ENCODE measurements at places on chromosomes 12 and 14.

DNA sequence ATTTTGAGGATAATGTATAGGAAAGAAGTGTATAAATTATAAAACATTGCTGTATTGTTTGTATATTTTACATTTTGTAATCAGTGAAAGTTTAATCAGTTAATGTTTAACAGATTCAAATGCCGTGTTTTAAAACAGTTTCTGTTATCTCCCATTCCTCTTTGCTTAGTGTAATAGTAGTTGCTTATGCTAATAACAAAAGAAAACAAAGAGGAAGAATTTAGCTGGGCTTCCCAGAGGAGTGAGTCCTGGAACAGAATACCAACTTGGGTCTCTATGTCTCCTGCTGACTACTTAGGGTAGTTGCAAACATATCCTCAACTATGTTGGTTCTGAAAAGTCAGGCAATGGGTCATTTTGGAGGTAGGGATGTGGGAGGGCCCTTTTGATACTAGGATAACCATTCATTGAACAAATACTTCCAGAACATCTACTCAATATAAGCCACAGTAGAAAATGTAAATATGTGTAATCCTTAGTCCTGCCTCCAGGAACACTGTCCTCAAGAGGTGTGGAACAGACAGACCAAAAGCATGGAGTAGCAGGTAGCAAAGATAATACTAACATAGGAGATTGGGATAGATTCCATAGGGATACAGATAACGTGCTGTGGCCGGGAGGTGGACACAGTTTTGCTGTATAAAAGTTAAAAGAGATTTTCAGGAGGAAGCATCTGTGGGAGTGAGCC, 36.1 kb upstream of the EVL start:
- DNase-seq: no peak

- no peak for DNase-seq
Measured at GRCh38 chr12:42679466-42679865, 89.9 kb upstream of the PRICKLE1 start.

DNA sequence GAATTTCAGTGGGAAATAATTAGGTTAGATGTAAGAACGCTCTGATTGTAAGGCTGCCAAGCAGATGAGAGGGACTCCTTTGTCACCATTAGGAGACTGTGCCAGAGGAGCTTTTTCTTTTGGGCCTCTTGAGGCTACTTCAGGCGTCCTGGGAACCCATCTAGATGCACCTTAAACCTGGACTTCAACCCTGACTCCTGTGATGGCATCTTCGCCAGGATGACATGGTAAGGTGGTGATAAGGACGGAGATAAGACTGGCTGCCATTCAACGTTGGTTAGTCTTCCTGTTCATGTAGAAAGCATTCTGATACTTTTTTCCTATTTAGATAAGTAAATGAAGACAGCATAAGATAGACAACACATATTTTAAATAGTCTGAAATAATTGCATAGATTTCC, 36.3 kb downstream of the STK38L start:
- no peak for DNase-seq

DNA sequence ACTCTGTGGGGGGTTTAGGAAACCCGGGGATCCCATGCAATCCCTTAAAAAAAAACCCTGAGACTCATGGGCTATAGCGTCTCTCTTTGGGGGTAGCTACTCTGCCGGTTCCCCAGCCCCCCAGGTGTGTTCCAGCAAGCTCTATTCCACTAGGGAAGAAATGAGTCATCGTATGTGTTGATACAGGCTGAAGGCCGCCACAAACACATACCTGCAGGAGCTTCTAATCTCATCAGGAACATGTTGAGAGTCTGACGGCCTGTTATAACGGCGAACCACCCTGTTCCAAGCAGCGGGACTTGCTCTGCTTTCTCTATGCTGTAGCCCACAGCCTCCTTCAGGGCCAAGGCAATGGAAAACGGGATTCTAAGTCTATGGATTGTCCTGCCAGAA, 977 bp upstream of the KRT5 start:
- DNase-seq: no peak

DNA sequence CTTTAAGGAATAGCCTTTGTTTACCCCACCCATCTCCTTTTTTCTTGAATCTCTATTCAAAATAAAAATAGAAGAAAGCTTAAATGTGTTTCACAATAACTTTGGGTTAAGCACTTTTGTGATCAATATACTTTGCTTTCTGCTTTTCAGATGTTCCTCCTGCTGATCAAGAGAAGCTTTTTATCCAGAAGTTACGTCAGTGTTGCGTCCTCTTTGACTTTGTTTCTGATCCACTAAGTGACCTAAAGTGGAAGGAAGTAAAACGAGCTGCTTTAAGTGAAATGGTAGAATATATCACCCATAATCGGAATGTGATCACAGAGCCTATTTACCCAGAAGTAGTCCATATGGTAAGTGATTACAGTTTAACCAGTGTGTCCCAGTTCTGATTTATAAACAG, 95.0 kb downstream of the PPP2R5C start:
- no peak for DNase-seq

GRCh38 chr14:45680531-45680930, 427.5 kb upstream of the MIS18BP1 start:
- DNase-seq: no peak

DNA sequence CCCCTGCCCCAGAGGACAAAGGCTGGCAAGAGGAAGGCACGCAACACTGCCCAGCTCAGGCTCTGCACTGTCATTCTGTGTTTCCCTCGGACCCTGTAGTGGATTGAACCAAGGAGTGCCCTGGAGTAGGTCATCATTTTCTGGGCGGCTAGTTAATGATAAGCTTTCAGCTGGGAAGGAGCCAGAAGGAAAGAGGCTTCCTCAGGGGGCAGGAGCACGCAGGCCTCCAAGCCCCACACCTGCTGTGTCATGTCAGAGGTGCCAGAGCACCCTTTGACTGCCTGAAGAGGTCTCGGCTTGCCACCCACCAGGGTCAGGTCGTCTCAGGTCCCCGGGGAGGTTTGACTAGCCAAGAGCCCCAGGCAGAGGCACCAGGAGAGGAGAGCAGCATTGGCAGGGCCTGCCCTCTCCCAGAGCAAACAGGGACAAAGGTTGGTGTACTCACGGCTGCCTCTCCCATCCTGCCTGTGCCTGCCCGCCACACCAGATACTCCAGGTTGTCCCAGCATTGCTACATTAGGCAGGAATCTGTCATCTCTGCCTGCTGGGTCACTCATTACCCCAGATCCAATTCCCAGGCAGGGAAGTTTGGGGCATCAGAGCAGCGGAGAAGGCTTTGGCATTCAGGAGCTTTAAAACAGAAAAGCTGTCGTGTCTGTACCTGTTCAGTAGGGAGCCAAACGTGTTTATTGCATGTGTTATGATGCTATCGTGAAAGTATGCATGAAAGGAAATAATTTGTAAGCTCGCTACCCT, 33.5 kb upstream of the ATP2A2 start:
- no peak for DNase-seq

GRCh38 chr14:20624495-20625070, 16.9 kb downstream of the OR6S1 start:
- peak; percentile 29 for DNase-seq

- peak; percentile 51 for DNase-seq
Measured at GRCh38 chr12:2319737-2320506, 267.1 kb downstream of the CACNA1C start.

GRCh38 chr14:73995977-73996378, 23.1 kb downstream of the ENTPD5 start:
- DNase-seq: no peak

DNA sequence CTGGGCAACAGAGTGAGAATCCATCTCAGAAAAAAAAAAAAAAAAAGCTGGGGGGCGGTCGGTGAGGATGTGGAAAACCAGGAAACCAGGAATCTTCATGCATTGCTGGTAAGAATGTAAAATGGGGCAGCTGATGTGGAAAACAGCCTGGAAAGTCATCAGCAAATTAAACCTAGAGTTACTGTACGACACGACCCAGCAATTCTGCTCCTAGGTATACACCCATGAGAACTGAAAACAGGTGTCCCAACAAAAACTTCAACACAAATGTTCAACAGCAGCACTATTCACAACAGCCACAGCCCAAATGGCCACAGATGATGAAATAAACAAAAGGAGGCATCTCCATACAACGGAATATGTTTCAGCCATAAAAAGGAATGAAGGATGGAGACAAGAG, 97.3 kb downstream of the NCOR2 start:
- DNase-seq: no peak

DNA sequence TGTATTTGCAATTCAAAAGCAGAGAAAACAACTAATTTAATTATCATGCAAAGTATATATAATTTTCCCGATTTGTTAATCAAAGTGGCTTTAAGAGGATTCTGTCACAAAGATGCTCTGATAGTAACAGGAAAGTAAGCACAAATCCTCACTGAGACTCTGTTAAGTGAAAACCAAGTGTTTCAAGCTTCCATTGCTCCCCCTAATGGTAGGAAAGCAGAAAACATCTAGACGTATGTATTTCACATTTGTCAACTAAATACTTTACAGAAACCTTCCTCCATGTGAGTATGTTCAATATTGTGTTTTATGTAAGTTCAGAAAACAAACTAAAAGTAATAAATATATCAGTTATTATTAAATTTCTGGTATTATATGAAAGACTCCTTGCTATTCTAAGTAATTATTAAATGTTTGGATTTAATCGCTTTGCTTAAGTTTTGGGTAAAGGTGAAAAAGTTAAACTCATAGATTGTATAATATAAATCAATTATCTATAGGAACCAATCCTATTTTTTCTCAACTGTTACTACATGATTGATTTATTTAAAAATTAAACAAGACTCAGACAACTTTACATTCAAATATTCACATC, 1.5 kb upstream of the NTS start:
- DNase-seq: no peak

DNA sequence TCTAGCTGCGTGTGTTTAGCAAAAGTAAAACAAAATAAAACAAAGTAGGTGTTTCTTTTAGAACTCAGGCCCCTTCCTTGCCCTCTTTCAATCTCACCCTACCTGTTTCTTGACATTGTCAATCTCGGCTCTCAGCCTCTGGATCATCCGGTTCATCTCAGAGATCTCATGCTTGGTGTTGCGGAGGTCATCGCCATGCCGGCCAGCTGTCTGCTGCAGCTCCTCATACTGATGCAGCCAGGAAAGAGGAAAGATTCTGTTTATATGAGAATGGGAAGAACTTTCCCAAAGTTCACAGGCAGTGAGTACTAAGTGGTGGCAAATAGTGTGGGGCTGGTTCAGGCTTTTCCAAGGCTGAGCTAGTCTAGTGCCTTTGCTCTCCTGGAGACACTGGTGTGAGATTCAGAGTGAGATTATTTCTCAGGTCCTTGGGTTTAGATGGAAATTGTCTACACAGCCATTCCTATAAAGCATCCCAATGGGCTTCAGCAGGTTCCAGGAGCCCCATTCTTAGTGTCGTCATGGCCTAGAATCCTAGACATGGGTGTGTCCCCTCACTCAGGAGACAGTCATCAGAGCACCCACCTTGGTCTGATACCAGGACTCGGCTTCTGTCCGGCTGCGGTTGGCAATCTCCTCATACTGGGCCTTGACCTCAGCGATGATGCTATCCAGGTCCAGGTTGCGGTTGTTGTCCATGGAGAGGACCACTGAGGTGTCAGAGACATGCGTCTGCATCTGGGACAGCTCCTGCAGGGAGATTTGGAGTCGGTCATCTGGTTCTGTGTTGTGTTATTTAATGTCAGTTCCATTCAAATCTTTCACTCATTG, 3.0 kb downstream of the KRT5 start:
- no peak for DNase-seq

GRCh38 chr14:33805593-33805992, 145.3 kb downstream of the EGLN3 start:
- DNase-seq: no peak

GRCh38 chr14:76591266-76591665, 170.0 kb upstream of the VASH1 start:
- no peak for DNase-seq

DNA sequence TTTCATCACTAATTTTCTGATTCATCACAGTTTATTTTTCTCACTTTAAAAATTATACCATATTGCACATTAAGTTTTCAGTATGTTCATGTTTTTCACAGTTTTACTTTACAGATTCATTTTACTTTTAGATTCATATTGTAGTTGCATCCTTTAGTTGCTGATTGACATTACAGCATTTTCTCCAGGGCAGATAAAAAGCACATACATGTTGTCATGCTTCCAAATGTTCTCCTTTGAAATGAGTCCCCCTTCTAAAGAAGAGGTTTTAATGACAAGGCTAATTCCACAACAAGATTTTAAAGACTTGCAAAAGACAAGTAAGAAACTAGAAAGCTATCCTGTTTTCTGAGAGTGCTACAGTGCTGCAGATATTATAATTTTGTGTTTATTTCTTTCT, 72.1 kb upstream of the RASSF8 start:
- DNase-seq: no peak

GRCh38 chr14:51597261-51598001, 54.3 kb upstream of the FRMD6 start:
- peak; percentile 69 for DNase-seq

- no peak for DNase-seq
Measured at GRCh38 chr12:76065917-76066316, 18.6 kb downstream of the NAP1L1 start.

GRCh38 chr12:55927588-55928502, at the start of gene PYM1:
Gene PYM1, minus strand, starts transcription at chr12:55927894. Its CDS starts 133 bp downstream, at chr12:55927761.
- DNase-seq: peak; percentile 77

DNA sequence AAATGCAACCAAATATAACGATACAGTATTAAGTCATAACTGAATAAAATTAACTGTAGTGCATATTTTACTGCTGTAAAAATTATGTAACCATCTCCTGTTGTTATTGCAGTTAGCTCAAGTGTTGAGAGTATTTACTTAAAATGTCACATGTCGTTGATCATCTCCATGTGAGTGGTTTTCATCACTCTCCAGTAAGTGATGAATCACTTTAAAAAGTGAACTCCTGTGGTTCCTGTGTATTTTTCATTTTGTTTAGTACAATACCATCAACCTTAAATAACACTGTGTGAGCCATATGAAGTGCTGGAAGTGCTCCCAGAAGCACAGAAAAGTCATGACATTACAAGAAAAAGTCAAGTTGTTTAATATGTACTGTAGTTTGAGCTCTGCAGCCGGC, 104.7 kb upstream of the SLCO1B1 start:
- DNase-seq: no peak

- no peak for DNase-seq
Measured at GRCh38 chr14:100841761-100842403, 16.0 kb downstream of the MEG3 start.

- DNase-seq: no peak
Measured at GRCh38 chr12:78248321-78248720, 417.6 kb downstream of the NAV3 start.

GRCh38 chr12:19430988-19431387, 8.3 kb upstream of the AEBP2 start:
- no peak for DNase-seq

Measured in right hindlimb (tissue), 1 donor.